GM03348 (cell line): ENCODE measurements at places on chromosomes 1 and 21.

GRCh38 chr21:42677339-42678321, 24.2 kb downstream of the PDE9A start:
- DNase-seq = no peak

DNA sequence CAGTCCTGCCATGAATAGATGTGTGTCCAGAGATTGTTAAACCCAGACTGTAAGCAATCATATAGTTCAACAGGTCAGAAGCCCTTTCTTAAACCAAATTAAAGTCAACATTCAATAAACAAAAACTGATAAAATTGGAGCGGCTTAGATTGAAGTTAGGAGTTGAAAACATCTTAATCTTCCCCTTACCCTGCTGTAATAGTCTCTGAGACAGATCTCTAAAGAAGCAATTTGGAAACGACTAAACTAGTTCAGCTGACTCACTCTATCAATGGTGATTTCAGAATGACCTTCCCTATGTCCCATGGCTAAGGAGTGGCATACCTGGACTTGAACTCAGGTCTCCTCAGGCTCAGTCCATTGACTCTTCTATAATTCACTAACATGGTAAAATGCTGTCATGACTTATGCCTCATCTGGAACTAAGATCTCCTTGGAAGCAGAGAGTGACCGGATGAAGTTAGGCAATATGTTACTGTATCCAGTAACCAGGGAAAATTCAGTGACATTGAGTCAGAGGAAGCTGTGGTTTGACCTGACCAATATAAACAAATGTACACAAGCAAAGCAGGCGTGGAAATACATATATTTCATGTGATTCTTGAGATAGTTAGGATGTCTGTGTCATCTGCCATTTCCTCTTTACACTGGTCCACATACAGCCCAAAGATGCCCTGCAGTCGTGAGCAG, 30.1 kb downstream of the SGIP1 start:
- peak; percentile 52 for DNase-seq

GRCh38 chr21:42707207-42707830, 53.9 kb downstream of the PDE9A start:
- no peak for DNase-seq

GRCh38 chr1:59132295-59132694, 164.6 kb upstream of the FGGY start:
- DNase-seq = no peak

GRCh38 chr21:25428537-25428936, 178.7 kb downstream of the MRPL39 start:
- no peak for DNase-seq

- no peak for DNase-seq
Observed at GRCh38 chr1:188641566-188642211, 1812.9 kb downstream of the PLA2G4A start.

DNA sequence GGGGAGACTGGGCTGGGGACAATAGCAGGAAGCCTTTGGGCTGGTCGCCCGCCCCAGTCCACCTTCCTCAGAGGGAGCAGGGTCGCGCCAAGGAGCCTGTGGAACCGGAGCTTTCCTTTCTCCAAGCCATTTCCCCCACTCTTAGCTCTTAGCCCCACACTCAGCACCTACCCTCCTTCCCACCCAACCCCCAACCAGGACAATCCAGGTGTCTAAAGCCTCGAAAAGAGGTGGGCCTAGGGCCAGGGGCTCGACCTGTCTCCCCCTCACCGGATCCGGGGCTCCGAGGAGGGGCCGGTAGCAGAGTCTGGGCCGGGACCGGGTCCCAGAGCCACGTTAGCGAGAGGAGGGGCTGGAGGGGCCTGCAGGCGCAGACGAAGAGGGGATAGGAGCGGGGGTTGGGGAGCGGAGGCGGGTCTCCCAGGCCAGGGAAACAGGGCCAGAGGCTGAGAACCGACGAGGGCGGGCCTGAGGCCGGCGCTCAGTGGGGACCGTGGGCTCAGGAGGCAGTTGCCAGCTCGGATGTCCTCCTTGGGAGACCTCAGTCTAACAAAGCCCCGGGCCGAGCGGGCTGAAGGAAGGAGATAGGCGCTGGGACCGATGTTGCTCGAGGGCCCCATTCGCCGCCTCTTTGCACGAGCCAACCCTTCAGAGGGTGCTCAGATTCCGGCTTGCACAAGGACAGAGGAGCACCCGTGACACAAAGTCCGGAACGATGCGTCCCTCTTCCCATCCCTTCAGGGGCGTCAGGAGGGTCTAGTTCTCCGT, 943 bp downstream of the SEMA6C start:
- peak; percentile 35 for DNase-seq

GRCh38 chr1:2530513-2531361, 674 bp upstream of the HES5 start:
- no peak for DNase-seq

GRCh38 chr1:180916012-180916770, 3.5 kb downstream of the KIAA1614 start:
- DNase-seq = no peak

DNA sequence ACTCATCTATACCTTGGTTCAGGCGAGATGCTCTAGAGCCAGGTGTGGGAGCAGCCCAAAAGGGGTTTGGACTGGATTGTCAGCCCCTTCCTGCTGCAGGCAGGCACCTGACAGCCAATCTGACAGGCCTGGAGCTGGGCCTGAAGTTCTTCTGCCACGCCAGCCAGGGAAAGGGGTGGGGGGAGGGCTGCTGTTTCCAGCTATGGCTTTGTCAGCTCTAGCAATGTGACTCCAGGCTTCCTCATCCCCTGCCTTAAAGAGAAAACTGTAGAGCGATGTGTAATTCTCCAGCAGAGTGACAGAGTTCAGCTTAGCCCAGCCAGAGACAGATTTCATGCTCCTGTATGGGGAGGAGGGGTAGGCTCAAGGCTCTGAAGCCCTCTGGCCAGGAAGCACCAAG, 30.3 kb downstream of the WNT4 start:
- no peak for DNase-seq

GRCh38 chr1:23575226-23575810, 16.0 kb upstream of the ID3 start:
- DNase-seq = no peak

DNA sequence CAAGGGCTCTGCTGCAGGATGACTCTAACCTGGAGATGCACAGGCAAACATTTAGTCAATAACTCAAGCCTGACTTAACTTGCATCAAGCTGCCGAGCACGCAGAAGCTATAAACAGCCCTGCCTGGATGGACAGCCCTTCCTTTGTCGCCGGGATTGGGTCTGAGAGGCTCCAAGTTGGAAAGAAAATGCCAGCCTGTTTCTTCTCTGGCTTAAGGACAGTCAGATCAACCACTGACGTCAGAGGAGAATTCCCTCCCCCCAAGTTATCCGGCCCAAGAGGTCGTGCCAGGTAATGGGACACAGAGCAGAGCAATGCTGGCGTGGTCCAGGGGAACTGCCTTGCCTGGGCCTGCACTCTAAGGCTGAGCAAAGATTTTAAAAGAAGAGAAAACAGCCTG, 27.1 kb upstream of the LRRC38 start:
- DNase-seq = no peak

DNA sequence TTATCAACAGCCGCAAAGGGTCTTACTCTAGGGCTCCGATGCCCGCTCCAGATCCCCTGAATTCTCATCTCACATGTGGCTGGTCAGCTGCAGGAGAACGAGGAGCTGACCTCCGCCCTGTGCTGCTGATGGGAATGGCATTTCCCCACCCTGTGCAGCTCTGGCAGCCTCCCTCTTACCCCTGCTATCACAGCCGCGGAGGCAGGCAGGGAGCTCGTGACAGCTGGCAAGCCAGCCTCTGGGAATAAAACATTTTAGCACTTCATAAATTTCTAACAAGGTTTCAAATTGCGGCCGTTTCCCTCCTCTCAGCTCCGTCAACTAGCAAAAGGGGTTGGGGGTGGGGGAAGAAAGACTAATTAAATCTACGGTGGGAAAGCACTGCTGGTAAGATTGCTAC, 81.1 kb downstream of the DSCAM start:
- DNase-seq = no peak

DNA sequence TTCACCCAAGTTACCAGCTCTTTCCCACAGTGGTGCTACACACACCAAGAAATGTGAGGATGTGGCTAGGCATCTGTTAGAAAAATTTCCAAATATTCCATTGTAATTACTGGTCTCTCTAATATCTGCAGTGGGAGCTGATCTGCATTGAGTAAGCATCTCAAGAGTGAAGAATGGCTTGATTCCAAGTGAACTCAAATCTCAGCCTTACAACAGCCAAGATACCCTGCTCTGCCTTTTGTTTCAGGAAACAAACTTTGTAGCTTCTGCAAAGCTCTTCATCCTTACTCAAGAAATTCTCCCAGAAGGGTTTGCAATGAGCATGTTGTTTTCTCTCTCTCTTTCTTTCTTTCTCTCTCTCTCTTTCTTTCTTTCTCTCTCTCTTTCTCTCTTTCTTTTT, 181.1 kb downstream of the FCRL5 start:
- no peak for DNase-seq

- DNase-seq = no peak
Observed at GRCh38 chr1:66607458-66607857, 73.5 kb downstream of the SGIP1 start.

DNA sequence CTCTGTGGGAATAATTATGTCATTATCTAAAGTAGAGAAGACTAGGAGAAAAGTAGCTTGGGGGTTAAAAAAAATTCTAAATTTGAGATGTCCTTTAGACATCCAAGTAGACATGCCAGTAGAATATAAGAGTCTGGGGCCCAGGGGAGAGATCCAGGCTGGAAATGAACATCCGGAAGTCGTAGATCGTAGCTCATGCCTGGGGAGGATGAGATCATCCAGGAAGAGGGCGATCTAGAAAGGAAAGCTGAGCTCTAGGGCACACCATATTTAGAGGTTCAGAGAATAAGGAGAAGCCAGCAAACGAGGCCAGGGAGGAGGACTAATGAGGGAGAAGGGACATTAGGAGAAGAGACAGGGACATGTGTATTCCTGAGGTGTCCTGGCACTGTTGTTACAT, 12.2 kb downstream of the NGF start:
- no peak for DNase-seq

GRCh38 chr1:156509424-156510034, 9.0 kb upstream of the MEF2D start:
- no peak for DNase-seq

- no peak for DNase-seq
Observed at GRCh38 chr1:101257500-101258325, 20.9 kb downstream of the S1PR1 start.

- DNase-seq = no peak
Observed at GRCh38 chr1:212825798-212826452, 21.5 kb downstream of the SPATA45 start.

DNA sequence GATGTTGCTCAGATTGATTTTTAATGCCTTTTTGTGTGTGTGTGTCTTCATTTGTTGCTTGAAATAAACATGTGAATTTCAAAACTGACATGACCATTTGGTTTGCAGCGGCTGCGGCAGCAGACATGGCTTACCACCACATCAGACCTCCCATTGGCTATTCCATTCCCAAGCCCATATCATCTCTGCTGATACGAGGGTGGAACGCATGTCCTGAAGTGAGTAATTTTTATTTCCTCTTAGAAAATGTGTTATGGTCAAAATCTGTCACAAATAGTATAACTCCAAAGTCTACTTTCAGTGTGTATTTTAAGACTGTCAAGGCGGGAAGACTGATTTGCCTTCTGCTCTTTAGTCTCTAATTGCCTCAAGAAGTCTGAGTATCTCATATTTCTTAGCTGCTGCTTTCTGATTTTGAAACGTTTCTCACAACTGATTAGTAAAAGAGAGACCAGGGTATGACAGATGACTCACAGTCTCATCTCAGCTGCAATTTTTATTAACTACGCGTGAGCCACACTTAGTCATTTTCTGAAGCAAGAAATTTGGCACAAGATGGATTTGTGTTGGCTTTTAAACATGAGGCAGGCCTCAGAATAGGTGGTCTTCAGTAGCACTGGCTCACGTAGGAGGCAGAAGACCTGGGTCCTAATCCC, 49.0 kb downstream of the LRRC53 start:
- peak; percentile 37 for DNase-seq

GRCh38 chr1:152035539-152036266, 1.1 kb downstream of the S100A11 start:
- peak; percentile 47 for DNase-seq

- peak; percentile 30 for DNase-seq
Observed at GRCh38 chr1:39954324-39954869, 548 bp upstream of the MFSD2A start.

DNA sequence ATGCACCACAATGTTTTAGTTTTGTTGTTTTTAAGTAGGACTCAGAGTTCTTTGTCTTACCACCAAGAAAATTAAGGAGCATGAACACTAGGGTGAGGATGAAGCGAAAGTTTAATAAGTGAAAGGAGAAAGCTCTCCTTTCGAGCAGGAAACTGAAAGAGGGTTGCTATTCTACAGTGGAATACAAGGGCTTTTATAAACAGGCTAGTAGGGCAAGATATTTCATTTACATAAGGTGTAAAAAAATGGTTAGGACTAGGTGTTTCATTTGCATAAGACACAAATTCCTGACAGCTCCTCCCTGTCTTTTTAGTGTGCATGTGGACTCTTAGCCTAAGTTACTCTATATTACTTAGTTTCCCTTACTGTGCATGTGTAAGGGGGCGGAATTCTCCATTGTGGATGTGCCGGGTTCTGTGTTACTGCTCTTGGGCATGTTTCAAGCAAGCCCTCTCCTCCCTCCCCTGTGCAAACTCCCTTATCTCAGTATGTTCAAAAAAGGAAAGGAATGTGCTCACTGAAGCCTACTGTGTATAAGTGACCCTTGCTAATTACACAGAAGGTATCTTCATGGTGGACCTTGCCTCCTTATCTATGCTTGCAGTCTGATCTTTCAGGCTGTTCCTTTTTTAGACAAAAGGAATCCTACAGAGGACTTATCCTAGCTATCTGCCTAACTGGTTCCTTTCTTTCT, 7.3 kb downstream of the TSHB start:
- DNase-seq = no peak

GRCh38 chr1:108082738-108083562, 117.2 kb downstream of the SLC25A24 start:
- no peak for DNase-seq

DNA sequence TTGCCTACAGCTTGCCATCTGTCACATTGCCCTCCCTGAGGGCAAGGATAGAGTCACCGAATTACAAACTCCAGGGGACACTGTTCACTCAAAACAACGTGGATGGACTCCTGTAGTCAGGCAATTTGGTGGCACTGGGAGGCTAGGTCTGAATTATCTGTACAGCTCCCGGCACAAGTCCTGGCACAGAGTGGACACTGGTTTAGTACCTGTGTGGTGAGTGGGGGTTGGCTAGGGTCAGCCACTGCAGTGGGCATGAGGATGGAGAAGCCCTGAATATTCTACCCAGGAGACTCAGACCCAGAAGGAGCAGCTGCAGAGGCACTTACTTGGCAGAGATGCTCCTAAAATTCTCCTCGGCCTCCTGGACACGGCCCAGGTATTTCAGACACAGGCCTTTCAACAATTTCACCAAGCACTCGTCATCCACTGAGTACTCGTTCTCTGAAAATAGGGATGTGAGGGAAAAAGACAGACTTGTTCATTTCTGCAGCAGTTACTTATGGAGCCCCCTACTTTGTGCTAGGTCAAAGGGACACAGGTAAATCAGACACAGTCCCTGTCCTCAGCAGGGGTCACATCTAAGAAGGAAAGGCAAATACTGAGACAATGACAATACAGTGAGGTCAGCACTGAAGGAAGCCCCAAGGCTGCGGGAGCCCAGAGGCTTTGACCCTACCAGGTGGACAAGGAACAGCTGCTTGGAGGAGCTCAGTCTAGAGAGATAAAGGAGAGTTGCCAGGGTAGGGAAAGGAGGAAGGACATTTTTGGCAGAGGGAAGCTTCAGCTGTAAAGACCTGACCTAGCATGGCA, 40.5 kb downstream of the TTC39A start:
- DNase-seq = no peak
